ENCODE measurements at places on chromosomes 5 and 9.

DNA sequence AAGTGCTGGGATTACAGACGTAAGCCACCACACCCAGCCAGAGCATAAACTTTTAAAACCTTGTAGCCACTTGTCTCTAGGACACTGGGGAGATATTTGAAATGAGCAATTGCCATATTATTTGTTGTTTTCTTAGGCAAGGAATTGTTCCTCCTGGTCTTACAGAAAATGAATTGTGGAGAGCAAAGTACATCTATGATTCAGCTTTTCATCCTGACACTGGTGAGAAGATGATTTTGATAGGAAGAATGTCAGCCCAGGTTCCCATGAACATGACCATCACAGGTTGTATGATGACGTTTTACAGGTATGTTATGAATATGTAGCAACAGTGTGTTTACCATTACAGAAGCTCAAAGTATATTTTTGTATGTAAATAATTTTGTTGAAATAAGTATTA lies 30.5 kb downstream of the SFXN1 start:
- no peak for DNase-seq

GRCh38 chr5:91166059-91166807 lies 216.9 kb downstream of the ARRDC3 start:
- DNase-seq, result no peak

DNA sequence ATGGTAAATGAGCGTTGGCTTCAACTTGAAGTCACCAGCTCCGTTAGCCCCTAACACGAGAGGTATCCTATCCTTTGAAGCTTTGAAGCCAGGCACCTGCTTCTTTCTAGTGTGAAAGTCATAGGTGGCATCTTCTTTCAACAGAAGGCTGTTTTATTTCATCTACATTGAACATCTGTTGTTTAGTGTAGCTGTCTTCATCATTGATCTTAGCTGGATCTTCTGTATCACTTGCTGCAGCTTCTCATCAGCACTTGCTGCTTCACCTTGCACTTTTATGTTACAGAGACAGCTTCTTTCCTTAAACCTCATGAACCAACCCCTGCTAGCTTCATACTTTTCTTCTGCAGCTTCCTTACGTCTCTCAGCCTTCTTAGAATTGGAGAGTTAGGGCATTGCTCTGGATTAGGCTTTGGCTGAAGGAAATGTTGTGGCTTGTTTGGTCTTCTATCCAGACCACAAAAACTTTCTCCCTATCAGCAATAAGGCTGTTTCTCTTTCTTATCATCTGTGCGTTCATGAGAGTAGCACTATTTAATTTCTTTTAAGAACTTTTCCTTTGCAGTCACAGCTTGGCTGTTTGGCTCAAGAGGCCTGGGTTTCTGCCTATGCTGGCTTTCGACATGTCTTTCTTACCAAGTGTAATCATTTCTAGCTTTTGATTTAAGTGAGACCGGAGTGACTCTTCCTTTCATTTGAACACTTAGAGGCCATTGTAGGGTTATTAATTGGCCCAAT lies 47.2 kb downstream of the PCSK5 start:
- DNase-seq, result no peak

DNA sequence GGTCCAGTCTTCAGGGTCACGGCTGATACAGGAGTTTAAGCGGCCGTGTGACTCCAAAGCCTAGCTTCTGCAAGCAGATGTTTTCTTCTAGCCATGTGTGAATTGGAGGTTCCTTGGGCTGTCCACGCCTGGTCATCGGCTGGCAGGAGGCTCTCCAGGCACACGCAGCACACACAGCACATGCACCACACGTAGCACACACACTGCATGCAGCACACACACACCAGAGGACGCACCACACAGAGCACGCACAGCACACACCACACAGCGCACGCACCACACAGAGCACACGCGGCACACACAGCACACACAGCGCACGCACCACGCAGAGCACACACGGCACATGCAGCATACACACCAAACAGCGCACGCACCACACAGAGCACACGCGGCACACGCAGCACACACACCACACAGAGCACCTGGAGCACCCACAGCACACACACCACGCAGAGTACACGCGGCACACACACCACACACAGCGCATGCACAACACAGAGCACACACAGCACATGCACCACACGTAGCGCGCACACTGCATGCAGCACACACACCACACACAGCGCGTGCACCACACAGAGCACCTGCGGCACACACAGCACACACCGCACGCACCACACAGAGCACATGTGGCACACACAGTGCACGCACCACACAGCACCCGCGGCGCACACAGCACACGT lies 234.3 kb downstream of the FANCC start:
- DNase-seq, result no peak

DNA sequence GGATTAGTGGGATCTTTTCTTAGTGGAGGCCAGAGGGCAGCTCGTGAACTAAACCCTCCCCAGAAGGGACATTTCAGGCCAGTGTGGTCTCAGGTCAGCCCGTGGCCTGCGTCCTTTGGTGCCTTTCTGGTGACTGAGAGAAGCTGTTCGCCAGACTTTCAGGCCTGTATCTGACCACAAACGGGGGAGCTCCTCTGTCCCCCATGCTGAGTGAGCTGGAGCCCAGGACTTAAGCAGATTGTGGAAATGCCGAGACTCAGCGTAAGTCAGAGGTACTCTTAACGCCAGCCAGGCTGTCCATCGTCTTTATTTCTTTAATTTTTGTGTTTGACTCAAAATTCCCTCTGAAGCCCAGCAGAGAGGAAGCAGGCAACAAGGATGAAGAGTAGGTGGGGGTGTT lies 54.8 kb upstream of the NCS1 start:
- no peak for DNase-seq

DNA sequence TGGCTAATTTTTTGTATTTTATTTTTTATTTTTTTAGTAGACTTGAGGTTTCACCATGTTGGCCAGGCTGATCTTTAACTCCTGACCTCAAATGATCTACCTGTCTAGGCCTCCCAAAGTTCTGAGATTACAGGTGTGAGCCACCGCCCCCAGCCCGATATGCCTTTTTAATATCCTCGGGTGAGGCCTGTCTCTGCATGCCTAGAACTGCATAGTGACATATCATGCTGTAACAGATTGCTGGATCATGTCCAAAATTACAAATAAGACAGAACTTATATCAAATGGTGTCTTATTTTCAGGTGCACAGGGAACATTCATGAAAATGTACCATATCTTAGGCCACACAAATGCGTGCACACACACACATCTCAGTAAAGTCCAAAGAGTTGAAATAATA lies 39.1 kb upstream of the PJA2 start:
- no peak for DNase-seq

DNA sequence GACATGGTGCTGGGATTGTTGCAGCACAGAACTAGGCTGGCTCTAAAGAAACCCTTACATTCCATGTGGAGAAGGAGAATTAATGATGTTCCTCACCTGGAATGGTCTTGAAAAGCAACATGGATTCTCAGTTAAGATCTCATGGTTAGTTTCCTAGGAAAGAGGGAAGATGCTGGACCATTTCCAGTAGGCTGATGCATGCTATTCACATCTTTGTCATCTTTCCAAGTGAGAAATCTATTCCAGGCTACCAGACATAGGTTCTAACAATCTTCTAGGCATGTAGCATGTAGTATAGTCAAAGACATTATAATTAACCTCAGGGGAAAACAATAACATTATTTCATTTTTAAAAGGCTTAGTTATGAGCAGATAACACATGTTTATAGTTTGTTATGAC lies 44.3 kb downstream of the TMEM252 start:
- DNase-seq, result no peak

DNA sequence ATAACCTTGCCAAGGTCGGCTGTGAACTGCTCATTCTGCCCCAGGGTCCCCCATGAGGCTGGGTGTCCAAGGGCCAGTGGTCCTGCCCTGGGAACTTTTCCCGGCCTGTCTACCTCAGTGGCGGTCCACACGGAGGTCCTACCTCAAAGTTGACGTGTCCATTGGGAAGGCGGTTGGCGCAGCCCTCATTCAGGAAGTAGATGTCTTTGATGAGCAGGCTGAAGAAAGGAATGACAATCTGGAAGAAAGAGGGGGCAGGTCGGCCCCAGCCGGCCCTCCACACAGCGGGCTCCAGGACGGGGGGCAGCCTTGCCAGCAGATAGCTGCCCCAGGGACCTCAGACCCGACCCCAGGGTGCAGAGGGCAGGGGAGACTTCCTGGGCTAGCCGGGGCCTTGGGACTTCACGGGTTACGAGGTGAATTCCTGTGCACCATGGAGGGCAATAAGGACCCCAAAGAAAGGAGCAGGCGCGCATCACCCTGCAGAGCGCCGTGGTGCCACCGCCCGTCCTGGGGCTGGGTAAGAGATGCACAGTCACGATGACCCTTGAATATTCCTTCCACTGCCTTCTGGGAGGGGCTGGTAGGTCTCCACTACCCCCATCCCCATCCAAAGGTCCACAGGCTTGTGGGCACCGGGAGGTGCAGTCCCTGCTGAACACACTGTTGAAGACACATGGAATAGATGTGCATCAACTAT lies 42.9 kb upstream of the RNF130 start:
- no peak for DNase-seq

Measured in T-helper 9 cell (primary cell).